ENCODE measurements at places on chromosomes 13 and 19.

DNA sequence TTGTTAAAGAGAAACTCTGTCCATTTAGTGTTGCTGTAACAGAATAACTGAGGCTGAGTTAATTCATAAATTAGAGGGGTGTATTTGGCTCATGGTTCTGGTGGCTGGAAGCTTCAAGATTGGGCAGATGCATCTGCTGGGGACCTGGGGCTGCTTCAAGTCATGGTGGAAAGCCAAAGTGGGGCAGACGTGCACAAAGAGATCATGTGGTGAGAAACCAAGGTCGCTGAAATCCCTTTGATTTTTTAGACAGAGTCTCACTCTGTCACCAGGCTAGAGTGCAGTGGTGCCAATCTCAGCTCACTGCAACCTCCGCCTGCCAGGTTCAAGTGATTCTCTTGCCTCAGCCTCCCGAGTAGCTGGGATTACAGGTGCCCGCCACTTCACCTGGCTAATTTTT, 46.0 kb downstream of the RCBTB2 start:
- no peak for DNase-seq

DNA sequence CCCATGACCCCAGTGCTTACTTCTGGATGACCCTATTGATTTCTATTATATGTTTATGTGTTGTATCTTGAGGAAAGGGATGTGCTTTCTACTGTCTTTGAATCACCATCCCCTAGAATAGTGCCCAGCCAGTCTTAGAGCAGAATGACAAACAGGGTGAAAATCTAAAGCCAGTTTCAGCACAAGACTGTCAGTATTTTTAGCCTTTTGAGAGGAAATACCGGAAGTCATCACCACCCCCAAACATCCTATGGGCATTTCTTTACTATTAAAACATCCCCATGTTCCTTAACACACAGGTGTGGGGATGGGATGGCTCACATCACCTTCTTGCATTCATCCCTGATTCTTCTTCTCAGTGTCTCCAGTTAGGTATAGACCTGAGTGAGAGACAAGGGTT, 52.1 kb upstream of the UBE2L5 start:
- no peak for DNase-seq

DNA sequence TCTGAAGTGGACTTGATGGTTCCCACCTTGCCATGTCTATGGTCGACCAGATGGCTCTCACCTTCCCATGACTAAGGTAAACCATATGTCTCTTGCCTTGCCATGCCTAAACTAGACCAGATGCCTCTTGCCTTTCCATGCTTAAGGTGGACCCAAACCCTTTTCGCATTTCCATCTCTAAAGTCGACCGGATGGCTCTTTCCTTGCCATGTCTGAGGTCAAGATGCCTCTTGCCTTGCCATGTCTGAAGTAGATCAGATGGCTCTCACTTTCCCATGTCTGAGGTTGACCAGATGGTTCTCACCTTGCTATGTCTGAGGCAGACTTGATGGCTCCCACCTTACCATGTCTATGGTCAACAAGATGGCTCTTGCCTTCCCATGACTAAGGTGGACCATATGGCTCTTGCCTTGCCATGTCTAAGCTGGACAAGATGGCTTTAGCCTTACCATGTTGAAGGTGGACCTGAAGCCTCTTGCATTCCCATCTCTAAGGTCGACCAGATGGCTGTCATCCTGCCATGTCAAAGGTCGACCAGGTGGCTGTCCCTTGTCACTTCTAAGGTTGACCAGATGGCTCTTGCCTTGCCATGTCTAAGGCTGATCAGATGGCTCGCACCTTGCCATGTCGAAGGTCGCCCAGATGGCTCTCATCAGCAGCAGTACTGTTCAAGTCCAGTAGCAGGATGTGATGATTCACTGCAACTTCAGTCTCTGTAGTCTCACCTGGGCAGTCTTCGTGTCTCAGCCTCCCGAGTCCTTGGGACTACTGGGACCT, 1439.4 kb downstream of the UQCRFS1 start:
- DNase-seq: no peak

- no peak for DNase-seq
Observed at GRCh38 chr13:107585469-107586180, 629.7 kb downstream of the LIG4 start.

DNA sequence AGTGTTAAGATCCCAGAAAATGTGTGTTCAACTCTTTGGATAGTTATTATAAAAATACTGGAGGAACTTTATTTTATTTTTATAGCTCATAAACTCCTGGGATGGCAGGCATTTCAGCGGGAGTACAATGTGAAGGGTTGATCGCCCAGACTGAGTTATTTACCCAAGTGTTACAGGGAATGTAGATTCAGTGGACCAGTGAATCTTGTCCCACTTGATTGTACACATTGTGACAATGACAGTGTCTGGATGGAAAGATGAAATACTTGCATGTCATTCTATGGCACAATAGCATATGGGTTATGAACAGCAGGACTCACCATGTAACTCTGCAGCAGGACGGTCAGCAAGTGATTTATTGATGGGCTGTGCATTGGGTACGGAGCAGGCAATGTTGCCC, 20.3 kb downstream of the OLFM4 start:
- no peak for DNase-seq

DNA sequence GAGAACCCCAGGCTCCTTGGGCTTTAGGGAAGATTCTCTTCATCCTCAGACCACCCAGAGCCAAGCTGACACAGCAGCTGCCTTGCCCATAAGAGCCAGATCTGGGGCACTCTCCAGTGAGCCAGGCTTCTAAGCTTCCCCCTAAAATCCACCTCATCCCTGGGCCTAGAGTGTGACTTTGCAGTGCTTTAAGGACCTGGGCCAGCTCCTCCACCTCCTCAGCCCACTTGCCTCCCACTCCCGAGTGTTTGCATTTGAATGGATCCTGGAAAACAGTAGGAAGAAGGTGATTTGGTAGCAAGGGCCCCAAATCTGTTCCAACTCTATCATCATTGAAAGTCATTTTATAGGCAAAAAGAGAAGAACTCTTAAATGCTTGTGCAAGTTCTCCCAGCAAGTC, 108.7 kb upstream of the UBL3 start:
- DNase-seq: no peak

DNA sequence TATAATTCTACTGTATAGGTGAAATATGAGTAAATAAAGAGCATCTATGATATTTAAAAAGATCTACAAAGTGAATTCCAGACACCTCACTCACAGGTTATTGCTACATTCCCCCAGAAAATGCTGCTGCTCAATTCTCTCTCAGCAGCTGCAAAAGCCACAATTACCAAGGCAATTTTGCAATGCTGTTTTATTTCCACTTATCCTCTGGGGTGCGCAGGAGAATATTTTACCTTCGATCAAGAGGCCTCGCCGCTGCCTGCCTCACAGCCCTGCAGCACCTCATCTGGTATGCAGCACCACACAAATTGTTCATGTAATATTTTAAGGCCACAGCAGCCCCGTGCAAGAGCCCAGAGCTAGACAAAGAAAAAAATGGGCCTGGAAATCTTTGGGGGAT, 333.2 kb downstream of the DNAJC15 start:
- no peak for DNase-seq

GRCh38 chr19:48991011-48991609, 2.0 kb downstream of the GYS1 start:
- DNase-seq: no peak

- DNase-seq: no peak
Observed at GRCh38 chr19:8922591-8922990, 87.6 kb downstream of the MUC16 start.

- no peak for DNase-seq
Observed at GRCh38 chr13:50104493-50104892, 89.2 kb downstream of the KCNRG start.

DNA sequence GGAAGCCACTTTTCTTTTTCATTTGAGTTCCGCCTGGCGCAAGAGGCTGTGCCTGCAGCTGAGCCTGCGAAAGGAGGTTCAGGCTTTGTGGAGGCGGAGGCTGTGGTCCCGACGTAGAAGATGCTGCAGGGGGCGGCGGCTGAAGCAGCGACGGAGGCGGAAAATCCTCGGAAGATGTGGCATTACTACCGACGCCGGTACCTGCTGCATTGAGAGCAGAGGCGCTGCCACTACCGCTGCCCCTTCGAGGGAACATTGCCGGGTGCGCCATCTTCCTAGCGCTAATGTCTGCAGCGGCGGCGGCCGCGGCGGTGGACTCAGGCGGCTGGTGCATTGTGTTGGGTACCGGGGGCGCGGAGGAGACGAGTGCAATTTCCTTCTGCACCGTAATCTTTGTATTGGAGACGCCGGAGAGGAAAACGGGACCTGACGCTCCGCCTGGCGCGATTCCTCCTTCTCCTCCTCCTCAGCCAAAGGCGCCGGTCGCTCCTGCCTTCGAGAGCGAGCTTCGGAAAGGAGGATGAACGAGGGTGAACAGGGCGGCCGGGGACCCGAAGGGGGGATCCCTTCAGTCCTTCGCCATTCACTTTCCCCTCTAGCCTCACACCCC, at the start of gene TSC22D1:
TSS of gene TSC22D1 (minus strand) at position 590 of the 610 bp plus-strand sequence. CDS start at position 334, 256 bp downstream.
- peak; percentile 68 for DNase-seq

DNA sequence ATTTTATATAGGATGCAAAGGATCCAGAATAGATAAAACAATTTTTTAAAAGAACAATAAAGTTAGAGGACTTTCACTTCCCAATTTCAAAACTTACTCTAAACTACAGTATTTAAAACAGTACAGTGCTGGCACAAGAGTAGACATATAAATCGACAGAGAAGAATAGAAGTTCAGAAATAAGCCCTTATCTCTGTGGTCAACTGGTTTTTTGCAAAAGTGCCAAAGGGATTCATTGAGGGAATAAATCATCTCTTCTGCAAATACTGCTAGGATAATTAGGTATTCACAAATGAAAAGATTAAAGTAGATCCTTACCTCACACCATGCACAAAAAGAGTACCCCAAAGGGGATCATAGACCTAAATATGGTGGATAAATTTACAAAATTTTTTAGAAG, 431.0 kb upstream of the HTR2A start:
- DNase-seq: no peak

- no peak for DNase-seq
Observed at GRCh38 chr19:35897706-35898451, 2.5 kb downstream of the NFKBID start.

GRCh38 chr13:97537110-97537509, 103.1 kb downstream of the RAP2A start:
- DNase-seq: no peak
